Kidney epithelial cell (primary cell): ENCODE measurements at places on chromosomes 3 and 15.

DNA sequence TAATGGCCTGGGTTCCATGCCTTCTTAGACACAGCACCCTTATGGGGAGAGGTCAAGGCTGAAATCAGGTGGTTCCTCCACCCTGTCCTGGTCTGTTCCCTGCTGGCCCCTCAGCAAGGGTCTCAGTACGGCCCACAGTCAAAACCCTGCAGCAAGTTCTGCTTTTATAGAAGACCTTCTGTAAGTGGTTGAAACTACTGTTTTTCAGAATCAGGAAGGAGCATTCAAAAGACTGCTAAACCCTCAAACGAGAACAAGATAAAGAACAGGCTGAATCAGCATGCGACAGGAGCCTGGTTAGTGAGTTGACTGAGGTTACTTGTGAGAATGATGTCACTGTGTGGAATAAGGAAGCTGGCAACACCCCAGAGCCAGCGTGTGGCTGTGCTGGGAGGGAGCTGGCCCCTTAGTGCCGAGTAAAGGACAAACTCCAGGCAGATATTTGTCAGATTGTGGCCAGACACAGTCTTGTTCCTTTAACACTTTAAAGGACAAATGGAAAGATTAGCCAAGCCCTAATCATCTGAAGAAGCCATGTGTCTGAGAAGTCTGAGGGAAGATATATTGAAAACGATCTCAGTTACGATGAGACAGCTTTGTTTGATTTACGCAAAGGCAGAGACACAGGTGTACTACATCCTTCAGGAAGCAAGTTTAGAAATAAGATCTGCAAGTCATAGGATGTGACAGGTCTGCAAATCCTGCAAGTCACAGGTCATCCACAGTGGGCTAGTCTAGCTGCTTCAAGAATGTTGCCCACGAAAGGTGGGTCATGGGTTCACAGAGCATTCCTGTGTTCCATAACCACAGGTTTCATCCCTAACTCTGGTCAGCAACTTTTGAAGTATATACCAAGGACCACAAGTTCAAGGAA is 54.0 kb downstream of the B3GNT5 start:
- DNase-seq, result peak; percentile 77

GRCh38 chr15:99631255-99631654 is 65.5 kb downstream of the MEF2A start:
- DNase-seq, result no peak

GRCh38 chr3:122784436-122784835 is 9.2 kb downstream of the HSPBAP1 start:
- DNase-seq, result no peak

DNA sequence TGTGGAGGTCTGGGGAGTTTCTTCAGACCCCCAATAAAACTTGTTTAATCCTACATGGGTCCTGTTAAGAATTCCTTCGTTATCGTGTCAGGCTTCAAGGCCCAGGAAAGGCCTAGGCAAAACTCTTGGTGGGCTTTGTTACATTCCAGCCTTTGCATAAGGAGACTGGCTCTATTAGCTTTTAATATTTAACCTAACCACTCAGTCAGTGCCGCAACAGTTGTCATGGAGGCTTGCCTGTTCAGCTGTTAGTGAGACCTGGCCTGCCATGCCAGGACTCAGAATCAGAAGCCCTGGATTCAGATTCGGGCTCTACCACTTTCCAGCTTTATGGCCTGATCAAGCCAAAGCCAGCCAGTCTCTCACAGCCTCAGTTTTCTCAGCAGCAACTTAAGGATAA is 19.6 kb downstream of the EIF1B start:
- no peak for DNase-seq

GRCh38 chr15:65917407-65917756 is 48.1 kb downstream of the RAB11A start:
- no peak for DNase-seq

- DNase-seq, result no peak
These were observed 104.5 kb downstream of the RARB start for GRCh38 chr3:25532431-25533162.

- DNase-seq, result no peak
These were observed 72.5 kb downstream of the OSBPL10 start for GRCh38 chr3:31908391-31909097.

GRCh38 chr3:97935842-97936241 is 36.4 kb downstream of the RIOX2 start:
- DNase-seq, result no peak

GRCh38 chr3:184636741-184637316 is 75.0 kb downstream of the MAGEF1 start:
- DNase-seq, result peak; percentile 72

DNA sequence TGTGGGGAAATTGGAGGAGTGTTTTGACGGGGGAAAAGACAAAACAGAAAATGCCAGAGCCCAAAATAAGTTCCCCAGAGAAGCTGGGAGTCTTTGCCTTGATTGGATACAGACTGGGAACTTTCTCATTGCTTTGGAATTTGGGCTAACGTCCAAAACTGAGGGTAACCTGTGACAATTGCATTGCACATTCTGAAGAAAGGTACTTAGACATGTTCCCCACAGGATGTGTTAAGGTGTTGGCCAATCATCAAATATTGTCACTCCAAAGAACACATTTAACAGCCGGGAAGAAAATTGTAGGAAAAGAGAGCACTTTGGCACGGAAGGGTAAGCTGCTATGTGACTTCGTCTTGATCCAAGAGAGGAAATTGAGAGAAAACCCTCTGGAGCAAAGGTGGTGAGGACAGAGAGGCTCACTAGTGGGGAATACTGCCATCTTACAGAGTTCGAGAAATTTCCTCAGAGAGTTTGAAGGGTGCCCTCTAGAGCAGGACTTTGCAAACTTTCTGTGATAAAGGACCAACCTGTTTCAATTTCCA is 619.5 kb upstream of the TBL1XR1 start:
- peak; percentile 83 for DNase-seq

GRCh38 chr3:126081618-126082361 is 2.1 kb downstream of the SLC41A3 start:
- no peak for DNase-seq

GRCh38 chr3:87191175-87191574 is 35.9 kb upstream of the CHMP2B start:
- DNase-seq, result no peak

DNA sequence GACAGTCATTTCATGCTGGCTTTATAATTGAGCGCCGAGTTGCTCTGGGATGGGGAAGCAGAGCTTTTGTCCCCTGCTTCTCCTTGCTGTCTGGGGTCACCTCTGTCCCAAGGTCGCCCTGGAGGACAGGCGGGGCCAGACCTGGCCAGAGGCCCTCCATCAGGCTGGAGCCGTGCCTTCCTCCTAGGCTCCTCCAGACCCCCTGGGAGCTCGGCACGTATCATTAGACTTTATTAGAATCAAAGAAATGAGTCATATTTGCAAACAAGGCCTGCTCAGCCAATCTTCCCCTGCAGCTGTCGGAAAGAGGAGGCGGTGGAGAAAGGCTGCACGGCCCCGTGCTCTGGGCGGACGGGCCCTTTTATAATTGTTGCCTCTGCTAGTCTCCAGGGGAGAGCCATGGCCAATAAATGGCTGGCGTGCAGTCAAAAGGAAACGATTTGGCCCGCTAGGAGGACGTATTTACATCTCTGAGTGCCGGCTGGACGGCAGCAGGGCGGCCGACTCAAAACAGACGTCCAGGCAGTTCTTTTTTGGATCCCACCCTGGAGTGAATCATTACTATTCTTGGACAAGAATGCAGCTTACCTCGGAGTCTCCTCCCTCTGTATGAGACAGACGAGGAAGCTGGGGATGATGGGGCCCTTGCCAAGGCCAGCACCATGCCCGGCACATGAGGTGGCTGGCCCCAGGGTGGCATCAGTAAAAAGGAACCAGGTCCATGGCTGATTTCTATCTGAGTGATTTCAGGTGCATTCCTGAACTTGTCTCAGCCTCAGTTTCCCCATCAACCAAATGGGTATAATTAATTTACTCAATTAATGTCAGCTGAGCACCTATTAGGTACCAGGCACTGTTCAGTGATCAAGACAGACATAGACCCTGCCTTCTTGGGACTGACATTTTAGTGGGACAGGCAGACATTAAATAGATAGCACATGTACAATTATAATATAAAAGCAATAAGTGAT is 50.6 kb downstream of the SLC6A6 start:
- peak; percentile 76 for DNase-seq

DNA sequence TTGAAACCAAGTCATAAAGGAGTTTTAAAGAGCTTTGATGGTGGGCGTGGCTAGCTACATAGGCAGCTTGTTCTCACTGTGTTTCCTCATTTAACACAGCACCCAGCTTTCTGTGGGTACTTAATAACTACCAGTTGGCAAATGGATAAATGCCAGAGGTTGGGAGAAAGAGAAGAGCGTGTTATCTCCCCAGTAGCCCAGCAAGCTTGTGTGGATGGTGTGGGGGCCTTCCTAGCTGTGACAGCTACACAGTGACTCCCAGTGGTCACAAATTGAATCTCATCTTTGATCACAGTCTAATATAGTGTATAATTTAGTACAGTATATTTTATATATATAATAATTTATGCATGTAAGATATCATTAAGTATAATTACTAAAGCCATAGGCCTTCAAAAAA is 984.1 kb downstream of the EPHA3 start:
- DNase-seq, result no peak

DNA sequence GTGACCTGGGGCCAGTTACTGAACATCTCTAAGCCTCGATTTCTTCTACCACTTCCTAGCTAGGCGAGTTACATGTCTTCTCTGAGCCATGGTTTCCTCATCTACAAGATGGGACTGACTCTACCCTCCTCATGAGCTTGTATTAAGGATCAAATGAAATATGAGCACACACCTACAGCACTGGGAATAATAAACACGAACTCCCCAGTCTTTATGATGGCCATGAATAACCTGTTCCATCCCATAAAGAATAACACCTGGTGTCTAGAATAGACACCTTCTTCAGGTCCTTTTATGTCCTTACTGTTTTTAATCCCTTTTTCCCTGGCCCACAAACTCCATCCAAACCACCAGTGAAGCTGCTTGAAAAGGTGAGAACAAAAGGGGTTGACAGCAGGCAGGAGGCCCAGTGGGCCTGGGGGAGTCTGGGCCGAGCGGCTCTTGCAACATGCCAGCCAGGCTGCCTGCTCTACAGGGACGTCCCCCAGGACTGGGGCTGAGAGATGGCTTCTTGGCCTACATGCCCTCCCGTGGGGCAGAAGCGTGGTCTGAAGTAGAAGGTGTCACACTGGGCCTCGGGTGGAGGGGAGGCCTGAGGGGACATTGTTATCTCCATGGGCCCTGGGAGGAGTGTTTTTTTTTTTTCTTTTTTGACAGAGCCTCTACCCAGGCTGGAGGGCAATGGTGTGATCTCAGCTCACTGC is 178.2 kb downstream of the RAB11A start:
- no peak for DNase-seq

- DNase-seq, result no peak
These were observed 8.3 kb downstream of the BMF start for GRCh38 chr15:40100123-40100946.

GRCh38 chr3:46504789-46505188 is 7.0 kb downstream of the RTP3 start:
- DNase-seq, result no peak

DNA sequence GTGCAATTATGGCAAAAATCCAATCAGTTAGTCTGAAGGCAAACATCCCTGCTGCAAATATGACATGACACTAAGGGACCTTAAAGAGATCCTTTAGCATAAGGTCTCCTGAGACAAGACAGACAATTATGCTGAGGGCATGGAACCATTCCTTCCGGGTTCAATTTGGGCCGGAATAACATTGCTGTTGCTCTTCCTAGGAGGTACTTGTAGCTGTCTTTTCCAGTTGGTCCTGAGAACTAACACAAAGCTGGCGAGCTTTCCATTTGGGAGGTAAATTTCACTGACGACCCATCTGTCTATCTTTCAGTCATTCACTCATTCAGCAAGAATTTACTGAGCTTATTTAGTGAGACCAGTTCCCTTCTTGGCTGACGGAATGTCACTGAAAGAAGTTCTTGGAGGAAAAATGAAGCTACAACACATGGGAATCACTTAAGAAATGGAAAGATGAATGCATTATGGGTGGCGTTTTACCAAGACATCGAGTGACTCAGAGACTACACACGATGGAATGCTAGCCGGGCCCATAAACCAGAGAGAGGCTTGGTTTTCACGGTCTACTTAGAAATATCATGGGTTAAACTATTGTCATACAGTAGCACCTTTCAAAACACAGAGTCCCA is 215.5 kb downstream of the PDZRN3 start:
- no peak for DNase-seq
